ENCODE measurements at places on chromosomes 6 and 20.

- peak; percentile 43 for DNase-seq
Measured at GRCh38 chr20:4519534-4519933, 202.2 kb upstream of the PRND start.

GRCh38 chr6:76217606-76218005, 145.1 kb upstream of the IMPG1 start:
- DNase-seq, result no peak

- no peak for DNase-seq
Measured at GRCh38 chr6:21189759-21190158, 403.8 kb upstream of the SOX4 start.

DNA sequence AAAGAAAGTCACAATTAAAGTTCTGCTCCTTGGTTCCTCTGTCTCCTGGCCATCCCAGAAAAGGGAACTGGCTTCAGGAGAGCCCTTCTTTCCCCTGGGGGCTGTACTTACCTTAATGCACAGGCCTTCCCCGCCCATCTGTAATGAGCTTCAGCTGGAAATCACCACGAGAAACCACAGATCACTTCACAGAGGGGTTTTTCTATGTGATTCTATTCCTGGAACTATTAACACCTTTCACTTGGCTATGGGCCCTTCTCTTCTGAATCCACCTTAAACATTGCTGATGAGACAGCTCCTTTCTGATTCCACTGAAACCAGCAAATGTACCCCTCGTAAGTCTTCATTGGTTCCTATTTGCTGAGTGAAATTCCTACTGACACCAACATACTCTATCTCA, 80.7 kb downstream of the FOXF2 start:
- DNase-seq, result no peak

GRCh38 chr20:53077373-53078205, 105.4 kb downstream of the TSHZ2 start:
- DNase-seq, result peak; percentile 54

GRCh38 chr20:53609491-53610445, 16.1 kb upstream of the ZNF217 start:
- peak; percentile 86 for DNase-seq

- no peak for DNase-seq
Measured at GRCh38 chr6:57315111-57315510, 2.3 kb upstream of the PRIM2 start.

- DNase-seq, result peak; percentile 60
Measured at GRCh38 chr6:27720607-27721580, 191.3 kb downstream of the OR2B2 start.

DNA sequence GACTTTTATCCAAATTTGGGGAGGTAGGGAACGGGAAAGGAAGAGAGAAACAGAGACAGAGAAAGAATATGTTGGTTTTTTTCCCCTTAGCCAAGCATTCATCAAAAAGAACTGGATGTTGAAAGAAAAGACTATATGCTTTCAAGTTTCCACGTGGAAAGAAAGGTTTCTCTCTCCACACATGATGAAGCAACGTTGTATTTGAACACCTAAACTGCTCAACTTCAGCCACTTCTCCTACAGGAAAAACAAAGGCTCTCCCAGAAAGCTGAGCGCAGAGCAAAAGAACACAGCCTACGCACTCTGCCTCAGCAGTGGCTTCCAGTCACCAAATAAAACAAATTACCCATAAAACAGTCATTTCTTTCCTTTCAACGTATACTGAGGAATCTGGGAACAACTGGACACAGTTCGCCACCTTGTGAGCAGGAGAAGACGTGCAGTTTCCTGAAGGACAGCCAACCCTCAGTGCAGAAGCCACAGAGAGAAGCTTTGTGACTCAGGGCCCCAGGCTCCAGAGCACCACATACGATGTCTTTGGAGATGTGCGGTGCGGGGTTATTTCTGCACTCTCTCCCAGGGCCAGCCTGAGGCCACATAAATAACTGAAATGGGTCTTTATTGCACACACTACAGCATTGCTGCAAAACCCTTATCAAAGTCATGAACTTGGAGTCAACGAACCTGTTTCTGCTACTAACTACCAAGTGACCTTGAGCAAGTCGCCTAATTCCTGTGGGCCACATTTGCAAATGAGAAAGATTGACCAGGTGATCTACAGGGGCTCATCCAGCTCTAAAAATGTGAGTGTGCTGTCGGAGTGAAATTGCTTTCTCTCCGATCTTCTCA, 10.1 kb downstream of the IL17F start:
- peak; percentile 66 for DNase-seq

DNA sequence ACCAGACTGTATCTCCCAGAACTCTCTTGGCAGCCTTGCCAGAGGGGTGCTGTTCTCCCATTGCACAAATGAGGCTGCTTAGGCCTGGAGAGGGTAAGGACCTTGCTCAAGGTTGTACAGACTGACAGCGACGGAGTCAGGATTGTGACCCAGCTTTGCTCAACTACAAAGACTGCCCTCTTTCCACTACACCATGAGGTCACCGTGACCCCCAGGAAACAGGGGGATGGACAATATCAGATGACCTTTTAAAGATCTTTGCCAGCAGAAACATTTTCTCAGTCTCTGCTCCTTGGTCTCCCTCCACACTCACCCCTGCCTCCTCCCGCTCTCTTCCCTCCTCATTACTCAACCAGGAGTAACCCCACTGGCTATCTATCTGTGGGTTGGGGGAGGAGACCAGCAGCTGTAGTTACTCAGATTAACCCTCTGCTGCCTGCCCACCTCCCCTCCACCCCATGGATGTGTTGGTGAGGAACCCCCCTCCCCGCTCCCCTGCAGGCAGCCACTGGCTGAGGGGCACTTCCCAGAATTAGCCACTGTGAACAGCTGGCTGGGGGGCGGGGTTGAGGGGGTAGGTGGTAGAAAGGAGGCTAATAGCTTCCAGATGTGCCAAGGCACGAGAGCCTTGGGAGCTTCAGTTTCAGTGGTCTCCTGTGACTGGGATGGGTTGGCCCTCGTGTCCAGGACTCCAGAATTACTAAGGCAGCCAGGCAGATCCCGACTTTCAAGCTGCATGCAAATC, 26.9 kb upstream of the MRPS18A start:
- DNase-seq, result no peak

- no peak for DNase-seq
Measured at GRCh38 chr6:166592821-166593220, 6.3 kb upstream of the RAMACL start.

GRCh38 chr20:6164421-6165341, 41.9 kb upstream of the FERMT1 start:
- no peak for DNase-seq

- peak; percentile 49 for DNase-seq
Measured at GRCh38 chr6:166955865-166956443, 396 bp downstream of the RNASET2 start.

GRCh38 chr6:16512544-16513290, 248.5 kb downstream of the ATXN1 start:
- DNase-seq, result no peak

- no peak for DNase-seq
Measured at GRCh38 chr6:81572020-81572419, 180.5 kb downstream of the TENT5A start.

DNA sequence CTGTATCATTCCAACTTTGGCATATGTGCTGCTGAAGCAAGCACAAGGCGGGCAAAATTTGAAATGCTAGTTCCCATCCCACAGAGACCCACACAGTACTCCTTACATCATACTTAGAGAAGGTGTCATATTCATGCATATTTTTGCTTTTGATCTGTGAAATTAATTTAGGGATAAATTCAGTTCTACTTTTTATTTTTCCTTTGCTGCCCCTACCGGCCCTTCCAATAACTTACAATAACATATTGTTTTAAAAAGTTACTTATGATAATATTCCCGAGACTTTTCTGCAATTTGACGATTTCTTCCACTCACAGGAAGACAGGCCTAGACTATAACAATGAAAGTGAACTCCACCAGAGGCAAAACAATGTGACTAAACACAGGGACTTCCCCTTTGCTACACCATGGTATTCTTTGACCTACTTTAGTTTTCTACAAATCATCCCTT, 35.0 kb downstream of the SESN1 start:
- DNase-seq, result no peak

- DNase-seq, result no peak
Measured at GRCh38 chr6:30470968-30471367, 18.3 kb upstream of the HLA-E start.

DNA sequence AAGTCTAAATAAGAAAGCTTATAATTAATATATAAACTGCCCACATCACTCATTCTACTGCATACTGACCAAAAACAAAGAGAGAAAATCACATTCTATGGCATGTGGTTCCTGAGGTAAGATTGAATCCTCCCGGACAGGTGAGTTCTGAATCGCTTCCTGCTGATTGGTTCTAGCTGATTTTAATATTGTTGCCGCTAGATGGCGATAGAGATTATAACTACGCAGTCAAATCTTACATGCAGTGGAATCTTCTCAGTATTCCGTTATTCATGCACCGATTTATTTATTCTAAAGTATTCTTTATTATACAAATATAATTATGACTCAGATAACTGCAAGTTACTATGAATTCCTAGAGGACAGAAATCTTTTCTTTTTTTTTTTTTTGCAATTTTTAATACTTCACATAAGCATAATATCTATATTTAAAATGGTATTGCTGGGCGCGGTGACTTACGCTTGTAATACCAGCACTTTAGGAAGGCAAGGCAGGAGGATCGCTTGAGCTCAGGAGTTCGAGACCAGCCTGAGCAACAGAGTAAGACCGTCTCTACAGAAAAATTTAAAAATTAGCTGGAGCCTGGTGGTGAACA, 24.2 kb upstream of the TMX4 start:
- DNase-seq, result no peak

GRCh38 chr20:39049148-39049547, 87.0 kb downstream of the DHX35 start:
- no peak for DNase-seq

DNA sequence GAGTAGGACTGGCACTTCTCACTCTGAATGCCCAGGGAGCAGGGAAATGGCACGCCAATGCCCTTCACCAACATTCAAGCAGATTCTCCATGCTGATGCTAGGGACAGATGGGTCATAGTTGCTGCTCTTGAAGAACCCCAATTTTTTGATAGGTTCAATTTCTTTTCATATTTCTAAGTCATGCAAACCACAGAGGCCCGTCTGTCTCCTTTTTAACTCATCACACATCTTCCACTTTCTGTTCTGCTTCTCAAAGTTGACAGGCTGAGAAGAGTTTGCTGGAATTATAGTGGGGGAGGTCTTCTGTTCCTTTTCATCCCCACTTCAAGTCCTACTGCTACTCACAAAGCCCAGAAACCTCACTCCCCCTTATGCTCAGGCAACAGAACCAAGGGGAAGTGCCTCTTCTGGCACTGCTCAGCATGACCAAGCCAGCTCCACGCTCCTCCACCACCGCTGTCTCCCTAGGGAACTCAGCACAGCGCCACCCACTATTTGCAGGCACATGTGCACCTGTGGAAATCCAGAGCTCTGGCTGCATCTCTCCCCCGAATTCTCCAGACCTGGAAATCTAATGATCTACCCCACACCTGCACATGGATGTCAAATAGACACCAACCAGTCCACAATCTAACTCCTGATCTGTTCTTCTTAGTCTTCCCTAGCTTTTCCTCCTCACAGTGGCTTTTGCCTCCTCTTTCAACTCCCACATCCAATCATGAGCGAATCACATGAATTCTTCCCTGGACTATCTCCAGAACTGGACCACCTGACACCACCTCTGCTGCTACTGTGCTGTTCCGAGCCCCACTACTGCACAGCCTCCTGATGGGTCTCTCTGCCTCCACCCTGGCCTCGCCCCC, 10.7 kb downstream of the ZBTB24 start:
- DNase-seq, result no peak

- no peak for DNase-seq
Measured at GRCh38 chr6:156545931-156546330, 231.2 kb upstream of the ARID1B start.

GRCh38 chr20:36308353-36308752, 2.2 kb downstream of the DLGAP4 start:
- DNase-seq, result no peak

- no peak for DNase-seq
Measured at GRCh38 chr20:40943591-40943990, 85.0 kb upstream of the TOP1 start.

DNA sequence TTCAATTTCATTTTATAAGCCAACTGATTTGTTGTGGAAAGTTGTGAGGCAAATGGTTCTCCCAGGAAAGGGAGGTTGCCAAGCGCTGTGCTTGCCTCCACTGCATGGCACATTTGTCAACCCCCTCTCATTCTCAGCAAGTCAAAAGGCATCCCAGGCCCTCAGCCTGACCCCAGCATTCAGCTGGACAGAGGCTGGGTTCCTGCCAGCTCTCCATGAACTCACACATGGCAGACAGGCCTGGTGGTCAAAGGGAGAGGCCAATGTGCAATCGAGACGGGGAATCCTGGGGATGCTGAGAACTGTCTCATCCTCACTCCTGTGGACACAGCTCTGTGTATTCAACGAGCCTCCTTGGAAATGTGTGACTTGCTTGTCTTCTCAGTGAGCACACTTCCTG, 106.0 kb upstream of the CDH4 start:
- no peak for DNase-seq

DNA sequence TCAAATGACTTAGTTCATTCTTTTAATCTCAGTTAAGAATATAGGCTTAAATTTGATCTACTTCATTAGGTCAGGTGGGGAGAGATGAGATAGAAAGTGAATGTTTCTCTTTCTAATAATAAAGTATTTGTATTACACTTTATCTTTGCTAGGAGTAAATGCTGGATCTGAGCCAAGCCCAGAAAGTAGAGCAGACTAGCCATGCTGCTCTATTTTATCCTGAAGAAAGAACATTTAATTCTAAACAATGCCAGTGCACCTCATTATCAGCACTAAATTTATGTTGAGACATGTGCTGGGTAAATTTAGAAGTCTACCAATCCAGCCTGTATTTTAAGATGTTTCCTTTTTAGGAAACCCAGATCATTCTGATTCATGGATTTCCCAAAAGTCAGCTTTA, 43.5 kb downstream of the AKIRIN2 start:
- DNase-seq, result no peak

- no peak for DNase-seq
Measured at GRCh38 chr6:25899123-25899522, 25.1 kb upstream of the SLC17A3 start.

- DNase-seq, result peak; percentile 17
Measured at GRCh38 chr20:62685781-62686555, 22.7 kb upstream of the NTSR1 start.

DNA sequence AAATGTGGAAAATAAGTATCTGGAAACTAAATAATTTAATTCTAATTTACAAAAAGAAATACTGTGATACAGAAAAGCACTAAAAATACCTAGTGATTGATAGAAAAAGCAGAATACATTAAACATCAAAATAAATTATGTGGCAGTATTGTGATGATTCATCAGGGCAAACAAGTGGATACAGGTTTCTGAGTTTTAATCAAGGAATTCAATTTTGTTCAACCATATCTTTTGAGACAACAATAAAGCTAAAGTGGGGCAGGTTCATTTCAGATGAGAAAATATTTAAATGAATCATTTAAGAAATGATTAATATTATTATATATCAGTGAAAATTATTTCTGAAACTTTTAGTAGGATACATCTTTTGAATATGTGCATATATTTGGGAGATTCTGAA, 49.8 kb downstream of the GRIK2 start:
- no peak for DNase-seq

- no peak for DNase-seq
Measured at GRCh38 chr6:89574910-89575561, 63.5 kb downstream of the LYRM2 start.

- no peak for DNase-seq
Measured at GRCh38 chr6:163728442-163729126, 314.1 kb downstream of the QKI start.

GRCh38 chr20:32962053-32962452, 42.2 kb downstream of the SUN5 start:
- no peak for DNase-seq

- DNase-seq, result no peak
Measured at GRCh38 chr20:48724891-48725554, 102.8 kb downstream of the PREX1 start.

All from activated CD4-positive, alpha-beta T cell treated with anti-CD3 and anti-CD28 coated beads for 48 hours (primary cell).